NCI-H446 (cell line): ENCODE measurements at places on chromosomes 12 and 14.

GRCh38 chr14:67961676-67962075, 142.1 kb downstream of the RAD51B start:
- DNase-seq, result no peak

DNA sequence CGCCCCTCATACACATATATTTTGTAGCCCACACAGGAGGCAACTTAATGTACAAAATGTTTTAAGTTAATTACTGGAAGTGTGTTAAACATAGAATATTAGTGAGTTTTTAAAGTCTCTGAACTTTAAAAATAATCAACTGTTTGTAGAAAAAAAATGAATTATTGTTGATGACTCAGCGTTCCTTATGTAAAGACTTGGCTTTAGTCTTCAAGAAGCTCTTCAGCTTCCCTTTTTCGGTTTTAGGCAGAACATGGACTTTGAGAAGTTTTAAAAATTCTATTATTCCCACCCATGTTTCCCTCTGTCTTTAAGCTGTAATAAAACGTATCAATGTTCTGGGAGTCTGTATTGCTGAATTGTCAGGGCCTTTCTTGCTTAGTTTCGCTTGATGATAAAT, 269.5 kb downstream of the FBXL14 start:
- DNase-seq, result no peak

DNA sequence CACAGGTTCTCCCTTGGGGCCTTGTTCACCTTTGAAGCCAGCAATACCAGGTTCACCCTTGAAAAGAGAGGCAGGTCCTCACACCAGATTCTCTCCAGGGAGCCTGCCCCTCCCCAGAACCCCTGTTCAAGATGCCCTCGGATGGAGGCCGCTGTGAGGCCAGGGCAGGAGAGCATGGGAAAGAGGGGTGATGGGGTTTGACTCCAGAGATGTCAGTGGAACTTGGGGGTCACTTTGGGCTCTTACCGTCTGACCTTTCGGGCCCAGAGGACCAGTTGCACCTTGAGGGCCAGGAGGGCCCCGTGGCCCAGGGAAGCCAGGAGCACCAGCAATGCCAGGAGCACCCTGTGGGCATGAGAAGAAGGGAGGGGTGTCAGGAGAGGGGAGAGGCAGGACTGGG, 17.4 kb downstream of the COL2A1 start:
- DNase-seq, result no peak

GRCh38 chr12:11969437-11970154, 101.1 kb upstream of the BCL2L14 start:
- no peak for DNase-seq

DNA sequence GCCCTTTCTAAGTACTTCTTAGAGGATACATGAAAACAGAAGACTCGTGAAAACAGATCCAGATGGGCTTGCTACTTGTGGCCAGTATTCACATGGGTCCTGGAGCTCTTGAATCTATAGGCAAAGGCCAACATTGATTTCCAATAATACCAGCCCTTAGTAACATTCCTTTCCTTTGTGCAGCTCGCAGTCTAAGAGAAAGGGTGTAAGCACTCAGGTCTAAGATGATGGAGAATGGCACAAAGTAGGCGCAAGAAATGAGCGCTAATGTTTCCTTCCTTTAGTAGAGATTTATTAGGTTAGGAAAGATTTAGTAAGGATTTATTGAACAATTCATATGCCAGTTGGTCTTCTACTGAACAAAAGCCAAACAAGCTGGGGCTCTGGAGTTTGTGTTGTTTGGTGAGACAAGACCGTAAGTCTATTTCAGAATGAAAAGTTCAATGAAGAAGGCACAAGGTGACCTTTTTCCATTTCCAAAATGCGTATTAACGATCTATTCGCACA, 525 bp downstream of the RNU6-8 start:
- DNase-seq, result peak; percentile 61

- no peak for DNase-seq
Measured at GRCh38 chr12:54141431-54142113, 47.2 kb downstream of the SMUG1 start.

DNA sequence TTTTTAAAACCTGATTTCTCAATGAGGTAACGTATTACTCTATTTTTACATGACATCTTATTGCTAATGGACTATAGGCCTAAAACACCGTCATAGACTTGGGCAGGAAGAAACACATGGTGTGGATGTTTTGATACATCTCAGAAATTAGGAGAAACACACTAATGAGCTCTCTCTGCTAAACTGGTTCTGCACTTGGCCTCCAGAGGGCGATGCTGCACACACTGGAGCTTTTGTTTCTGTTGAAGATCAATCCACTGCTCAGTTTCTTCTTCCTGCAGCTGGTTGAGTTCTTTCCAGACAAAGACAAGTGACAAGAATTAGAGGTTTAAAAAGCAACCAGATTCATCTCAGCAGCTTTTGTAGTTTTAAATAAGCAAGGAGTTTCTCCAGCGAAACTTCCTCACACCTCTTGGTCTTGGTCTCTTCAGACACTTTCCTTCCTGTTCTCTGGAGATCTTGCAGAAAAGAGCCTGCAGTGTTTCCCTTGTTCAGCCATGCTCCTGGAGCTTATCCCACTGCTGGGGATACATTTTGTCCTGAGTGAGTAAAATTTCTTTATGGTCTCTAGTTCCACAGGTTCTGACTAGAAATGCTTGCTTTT, 178.5 kb upstream of the OR4E1 start:
- no peak for DNase-seq

DNA sequence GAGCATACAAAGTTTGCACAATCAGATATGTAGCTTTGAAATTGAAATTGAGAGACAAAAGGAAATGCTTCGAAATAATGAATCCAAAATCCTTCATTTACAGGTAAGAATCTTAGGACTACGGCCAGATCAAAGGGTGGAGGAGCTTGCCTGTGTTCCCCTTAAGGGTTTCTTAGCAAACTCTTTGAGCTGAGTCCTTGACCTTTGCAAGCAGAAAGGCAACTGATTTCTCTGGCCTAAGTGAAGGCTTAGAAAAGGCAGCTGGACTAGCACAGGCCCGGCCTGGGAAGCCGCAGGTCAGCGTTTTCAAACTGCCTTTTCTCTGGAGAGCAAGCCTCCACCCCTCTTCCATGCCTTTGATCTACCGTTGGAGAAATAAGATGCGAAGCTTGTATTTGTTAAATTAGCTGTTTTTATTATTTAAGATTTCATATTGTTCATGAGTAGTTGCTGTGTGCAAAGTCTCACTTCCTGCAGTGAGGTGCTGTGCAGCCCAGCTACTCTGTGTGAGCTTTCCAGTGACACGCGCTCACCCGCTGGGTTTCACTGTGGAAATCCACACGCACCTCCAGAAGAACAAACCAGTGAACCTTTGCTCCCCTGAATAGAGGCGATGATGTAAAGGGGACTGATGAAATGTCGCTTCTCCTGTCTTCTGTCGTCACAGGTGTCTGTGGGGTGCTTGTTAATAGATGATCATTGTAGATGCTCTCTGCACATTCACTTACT, 25.0 kb upstream of the AMN start:
- DNase-seq, result no peak

DNA sequence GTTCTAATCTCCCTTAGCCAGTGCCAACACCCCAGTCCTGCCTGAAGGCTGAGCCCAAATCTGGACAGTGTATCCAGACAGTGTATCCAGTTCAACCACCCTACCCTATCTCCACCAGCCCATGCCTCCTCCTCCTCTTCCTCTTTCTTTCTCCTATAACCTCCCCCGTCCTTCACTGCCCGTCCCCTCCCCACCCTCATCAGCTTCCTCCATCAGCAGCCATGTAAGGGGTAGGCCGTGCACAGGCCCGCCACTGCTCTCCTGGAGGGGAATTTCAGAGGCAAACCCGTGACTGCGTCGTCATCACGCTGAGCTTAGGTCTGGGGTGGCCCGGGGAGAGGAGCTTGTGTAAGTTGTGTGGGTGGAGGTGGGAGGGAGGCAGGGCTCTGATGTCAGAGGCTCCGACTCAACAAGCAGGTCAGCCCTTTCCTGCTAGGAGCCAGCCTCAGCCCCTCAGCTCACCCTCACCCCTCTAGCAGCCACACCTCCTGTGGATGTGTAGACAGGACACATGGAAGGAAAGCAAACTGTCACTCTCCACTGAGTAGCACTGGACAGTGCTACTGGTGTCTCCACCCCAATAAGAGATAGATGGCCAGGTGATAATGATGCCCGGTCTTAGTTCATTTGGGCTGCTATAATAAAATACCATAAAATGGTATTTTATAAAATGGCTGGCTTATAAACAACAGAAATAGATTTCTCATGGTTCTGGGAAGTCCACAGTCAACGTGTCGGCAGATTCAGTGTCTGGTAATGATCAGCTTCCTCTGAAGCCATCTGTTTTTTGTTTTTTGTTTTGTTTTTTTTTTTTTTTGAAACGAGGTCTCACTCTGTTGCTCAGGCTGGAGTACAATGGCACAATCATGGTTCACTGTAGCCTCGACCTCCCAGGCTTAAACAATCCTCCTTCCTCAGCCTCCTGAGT, 50.5 kb downstream of the IRF2BPL start:
- no peak for DNase-seq
